ENCODE measurements at places on chromosomes 2 and 18.

- no peak for DNase-seq
These were observed 48.2 kb downstream of the FBXO48 start for GRCh38 chr2:68418855-68419254.

DNA sequence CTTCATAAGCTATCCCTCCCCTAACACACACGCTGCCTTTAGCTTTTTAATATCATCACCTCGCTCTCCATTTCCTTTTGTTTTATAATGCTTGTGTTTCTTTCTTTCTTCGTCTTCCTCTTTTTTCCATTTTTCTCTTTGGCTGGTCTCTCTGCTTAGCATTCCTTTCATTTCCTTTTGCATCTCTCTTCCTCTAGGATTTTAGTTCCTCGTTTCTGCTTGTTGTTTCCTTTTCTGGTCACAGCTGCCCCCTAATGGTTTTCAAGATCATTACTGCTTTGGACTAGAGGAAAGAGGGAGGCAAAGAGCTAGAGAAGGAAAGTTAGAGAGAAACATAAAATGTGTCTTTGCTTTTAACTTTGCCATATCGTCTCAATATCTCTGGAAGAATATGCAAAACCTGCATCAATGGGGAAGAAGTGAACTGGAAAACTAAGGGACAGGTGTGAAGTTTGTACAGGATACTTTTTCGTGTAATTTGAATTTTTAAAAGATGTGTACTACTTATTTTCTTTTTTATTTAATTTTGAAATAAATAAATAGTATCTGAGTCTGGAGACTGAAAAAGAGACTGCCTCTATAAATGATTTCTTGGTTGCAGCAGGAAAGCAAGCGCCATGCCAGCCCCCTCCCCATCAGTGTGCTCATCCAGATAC is 6.3 kb upstream of the NRP2 start:
- peak; percentile 35 for DNase-seq

- DNase-seq: no peak
These were observed 34.5 kb upstream of the CD8A start for GRCh38 chr2:86825036-86825692.

DNA sequence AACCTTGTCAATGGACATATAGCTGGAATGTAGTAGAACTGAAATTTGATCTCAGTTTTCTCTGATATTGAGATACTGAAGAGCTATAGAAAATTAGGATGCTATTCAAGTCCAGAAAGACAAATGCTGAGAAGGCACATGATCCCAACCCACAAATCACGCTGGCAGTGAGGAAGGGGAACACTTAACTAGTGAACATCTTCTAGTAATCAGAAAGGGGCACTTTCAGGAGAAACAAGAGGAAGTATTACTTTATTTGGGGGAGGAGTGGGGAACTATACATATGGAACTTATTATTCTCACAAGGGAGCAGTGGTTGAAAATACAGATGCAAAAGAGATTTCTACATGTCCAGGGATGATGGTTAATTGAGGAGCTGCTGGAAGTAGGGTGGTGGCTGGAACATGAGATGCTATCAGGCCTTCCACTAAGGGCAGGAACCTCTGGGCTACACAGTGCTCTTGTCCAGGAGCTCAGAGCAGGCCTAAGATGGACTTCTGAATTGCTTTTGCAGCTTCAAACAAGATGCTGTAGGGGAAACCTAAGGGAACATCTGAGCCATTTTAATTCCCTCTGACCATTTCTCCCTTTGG is 79.3 kb downstream of the TGFA start:
- no peak for DNase-seq

DNA sequence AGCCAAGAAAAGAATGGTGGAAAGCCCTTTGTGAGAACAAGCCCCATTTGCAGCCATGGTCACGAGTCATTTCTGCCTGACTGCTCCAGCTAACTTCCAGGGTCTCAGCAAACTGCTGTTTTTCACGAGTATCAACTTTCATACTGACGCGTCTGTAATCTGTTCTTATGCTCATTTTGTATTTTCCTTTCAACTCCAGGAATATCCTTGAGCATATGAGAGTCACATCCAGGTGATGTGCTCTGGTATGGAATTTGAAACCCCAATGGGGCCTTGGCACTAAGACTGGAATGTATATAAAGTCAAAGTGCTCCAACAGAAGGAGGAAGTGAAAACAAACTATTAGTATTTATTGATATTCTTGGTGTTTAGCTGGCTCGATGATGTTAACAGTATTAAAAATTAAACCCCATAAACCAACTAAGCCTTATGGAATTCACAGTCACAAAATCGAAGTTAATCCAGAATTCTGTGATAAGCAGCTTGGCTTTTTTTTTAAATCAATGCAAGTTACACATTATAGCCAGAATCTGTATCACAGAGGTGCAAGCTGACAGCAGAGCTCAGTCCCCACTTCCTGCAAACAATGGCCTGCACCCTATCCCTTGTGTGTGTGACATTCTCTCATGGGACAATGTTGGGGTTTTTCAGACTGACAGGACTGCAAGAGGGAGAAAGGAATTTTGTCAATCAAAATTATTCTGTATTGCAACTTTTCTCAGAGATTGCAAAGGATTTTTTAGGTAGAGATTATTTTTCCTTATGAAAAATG is 26.1 kb downstream of the SLC14A1 start:
- no peak for DNase-seq

Data from NCI-H1436 (cell line).